ENCODE measurements at places on chromosomes 7 and 10.

- DNase-seq = no peak
These were observed 96.5 kb downstream of the NRF1 start for GRCh38 chr7:129707910-129708499.

- no peak for DNase-seq
These were observed 3.5 kb downstream of the NRF1 start for GRCh38 chr7:129615018-129615417.

GRCh38 chr7:143953421-143953820 is 1.2 kb upstream of the OR2F1 start:
- DNase-seq = no peak

GRCh38 chr7:128881458-128882125 is 18.9 kb downstream of the ATP6V1F start:
- no peak for DNase-seq

DNA sequence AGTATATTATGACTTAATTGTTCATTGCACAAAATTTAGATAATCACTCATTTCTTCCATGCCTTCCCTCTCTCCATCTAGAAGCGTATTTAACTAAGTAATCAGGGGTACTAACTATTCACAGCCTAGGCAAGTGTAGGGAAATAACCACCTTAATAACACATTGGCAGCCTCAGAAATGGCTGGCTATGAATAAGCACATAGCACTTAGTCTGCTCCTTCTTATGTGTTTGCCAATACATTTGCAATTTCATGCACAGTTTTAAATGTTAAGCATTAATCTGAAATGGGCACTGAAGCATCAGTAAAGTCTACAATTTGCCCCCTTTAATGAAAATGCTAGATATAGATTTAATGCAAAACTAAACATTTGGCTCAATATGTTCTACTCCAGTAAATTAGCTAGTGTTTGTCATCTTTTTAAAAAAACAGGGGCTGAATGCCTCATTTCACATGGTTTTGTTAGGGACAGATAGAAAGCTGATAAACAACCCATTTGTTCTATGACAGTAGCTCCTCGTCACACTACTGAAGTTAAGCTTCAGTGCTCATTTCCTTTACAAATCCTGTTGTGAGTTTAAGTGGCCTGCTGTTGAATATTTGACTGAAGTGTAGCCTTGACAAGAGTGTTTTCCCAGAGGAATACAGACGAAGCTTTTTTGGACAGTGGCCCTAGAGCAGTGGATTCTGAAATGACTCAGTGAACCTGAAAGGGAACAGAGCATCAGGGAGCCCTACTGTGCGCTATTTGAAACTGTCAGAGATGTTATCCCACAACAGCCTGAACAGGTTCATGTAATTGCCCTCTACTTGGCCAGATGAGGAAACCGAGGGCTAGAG is 30.5 kb downstream of the HHEX start:
- DNase-seq = no peak

- DNase-seq = no peak
These were observed 133.5 kb downstream of the NRBF2 start for GRCh38 chr10:63266391-63267316.

- no peak for DNase-seq
These were observed 316.5 kb upstream of the ZMIZ1 start for GRCh38 chr10:78752221-78752620.

- DNase-seq = no peak
These were observed 157.3 kb downstream of the NOC3L start for GRCh38 chr10:94205396-94205831.

DNA sequence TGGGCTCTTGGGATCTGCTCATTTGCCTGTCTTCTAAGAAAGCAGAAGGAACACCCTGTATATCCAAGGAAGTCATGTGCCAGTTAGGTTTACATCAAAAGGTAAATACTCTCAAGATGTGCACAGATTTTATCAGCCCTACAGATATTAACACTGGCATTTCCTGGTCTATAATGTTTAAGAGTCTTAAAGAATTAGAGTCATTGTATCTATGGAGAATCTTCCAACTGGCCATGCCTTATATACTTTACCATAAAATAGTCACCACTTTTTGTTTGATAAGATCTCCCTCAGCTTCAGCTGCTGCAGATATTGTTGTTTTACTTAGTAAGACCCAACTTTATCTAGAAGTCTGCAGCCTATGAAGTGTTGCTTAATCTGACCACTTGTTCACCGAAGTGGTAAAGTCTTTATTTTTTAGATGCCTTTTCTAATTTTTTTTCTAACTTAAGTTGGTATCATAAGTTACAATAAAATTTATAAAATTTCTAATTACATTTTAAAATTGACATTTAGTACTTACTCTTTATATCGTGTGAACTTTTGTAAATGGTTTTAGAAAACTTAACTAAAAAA is 58.5 kb downstream of the CPED1 start:
- DNase-seq = no peak

- no peak for DNase-seq
These were observed 123.7 kb downstream of the GRK5 start for GRCh38 chr10:119331061-119331460.

DNA sequence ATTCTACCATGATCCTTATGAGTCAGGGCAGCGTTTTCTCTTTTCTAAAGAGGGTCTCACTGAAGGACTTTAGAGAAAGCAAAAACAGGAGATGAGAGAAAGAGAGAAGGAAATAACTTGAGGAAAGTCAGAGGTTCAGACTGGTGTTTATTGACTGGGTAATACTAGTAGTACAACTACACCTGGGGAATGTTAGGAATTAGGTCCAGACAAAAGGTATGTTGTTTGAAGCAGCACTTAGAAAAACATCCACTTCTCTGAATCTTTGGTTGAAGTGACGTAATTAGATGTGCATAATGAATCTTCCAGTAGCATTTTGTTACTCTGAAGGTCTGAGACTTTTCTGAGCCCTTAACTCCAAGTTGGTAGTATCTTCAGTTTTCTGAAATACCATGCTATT is 380.3 kb upstream of the LRGUK start:
- no peak for DNase-seq

GRCh38 chr7:104963378-104963990 is 50.5 kb upstream of the KMT2E start:
- DNase-seq = no peak

GRCh38 chr7:37832194-37832593 is 16.2 kb upstream of the NME8 start:
- no peak for DNase-seq

DNA sequence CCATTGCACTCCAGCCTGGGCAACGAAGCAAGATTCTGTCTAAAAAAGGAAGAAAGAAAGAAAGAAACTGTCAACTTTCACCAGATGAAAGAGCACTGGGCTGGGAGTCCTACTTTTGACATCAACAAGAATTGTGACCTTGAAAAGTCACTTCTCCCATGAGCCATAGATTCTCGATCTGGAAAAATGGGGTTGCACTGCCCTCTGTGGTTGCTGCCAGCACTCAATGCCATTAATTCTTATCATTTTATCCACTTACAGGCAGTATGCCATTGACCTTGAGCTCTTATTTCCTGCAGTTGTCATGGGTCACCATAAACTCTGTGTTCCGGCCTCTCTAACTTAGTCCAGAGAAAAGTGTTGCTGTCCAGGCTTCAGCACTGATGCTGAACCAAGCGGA is 137.2 kb downstream of the NOC3L start:
- no peak for DNase-seq

DNA sequence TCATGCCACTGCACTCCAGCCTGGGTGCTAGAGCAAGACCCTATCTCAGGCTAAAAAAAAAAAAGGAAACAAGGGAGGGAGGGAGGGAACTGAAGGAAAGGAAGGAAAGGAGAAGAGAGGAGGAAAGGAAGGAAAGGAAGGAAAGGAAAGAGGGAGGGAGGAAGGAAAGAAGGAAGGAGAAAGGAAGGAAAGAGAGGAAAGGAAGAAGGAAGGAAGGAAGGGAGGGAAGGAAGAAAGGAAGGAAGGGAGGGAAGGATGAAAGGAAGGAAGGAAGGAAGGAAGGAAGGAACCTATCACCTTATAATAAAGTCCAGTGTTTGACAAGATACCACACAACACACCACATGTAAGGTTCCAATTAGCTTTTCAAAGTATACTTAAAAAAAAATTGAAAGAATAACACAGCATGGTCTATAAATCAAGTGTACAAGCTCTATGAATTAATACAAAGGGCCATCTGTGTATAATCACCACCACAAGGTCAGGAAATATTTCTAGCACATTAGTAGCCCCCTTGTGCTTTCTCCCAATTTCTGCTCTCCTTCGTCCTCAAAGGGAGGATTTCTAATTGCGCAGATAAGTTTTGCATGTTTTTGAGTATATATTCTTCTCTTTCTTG is 26.4 kb downstream of the RNF216 start:
- DNase-seq = no peak

DNA sequence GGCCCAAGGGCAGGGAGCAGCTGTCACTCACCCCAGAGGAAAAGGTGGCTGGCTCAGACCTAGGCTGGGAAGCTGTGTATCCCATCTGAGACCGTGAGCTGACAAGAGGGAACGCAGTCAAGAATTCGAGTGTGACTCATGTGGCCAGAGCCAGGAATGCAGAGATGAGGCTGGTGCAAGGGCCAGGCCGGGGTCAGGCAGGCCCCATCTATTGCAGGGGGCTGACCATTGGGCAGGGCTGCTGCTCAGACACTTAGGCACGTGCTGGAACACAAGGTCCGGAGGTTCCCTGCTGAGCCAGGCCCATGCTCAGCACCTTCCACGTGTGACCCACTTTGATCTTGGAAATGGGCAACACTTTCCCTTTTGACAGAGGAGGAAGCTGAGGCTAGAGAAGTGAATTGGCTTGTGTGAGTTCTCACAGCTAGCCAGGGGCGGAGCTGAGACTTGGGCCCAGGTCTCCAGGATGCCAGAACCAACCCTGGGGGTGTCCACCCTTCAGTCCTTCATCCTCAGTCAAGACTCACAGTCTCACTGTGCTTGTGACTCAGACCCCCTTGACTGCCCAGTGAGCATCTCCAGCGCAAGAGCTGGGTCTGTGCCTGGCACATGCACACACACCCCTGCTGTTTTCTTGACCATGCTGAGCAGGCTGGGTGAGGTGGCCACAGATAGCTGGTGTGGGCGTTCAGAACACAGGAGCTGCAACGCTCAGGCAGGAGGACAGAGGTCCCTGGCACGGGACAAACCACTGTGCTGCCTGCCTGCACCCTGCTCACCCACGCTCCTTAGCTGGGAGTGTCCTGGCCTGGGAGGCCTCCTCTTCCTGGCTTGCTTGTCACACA is 47.6 kb upstream of the PPIF start:
- peak; percentile 76 for DNase-seq

DNA sequence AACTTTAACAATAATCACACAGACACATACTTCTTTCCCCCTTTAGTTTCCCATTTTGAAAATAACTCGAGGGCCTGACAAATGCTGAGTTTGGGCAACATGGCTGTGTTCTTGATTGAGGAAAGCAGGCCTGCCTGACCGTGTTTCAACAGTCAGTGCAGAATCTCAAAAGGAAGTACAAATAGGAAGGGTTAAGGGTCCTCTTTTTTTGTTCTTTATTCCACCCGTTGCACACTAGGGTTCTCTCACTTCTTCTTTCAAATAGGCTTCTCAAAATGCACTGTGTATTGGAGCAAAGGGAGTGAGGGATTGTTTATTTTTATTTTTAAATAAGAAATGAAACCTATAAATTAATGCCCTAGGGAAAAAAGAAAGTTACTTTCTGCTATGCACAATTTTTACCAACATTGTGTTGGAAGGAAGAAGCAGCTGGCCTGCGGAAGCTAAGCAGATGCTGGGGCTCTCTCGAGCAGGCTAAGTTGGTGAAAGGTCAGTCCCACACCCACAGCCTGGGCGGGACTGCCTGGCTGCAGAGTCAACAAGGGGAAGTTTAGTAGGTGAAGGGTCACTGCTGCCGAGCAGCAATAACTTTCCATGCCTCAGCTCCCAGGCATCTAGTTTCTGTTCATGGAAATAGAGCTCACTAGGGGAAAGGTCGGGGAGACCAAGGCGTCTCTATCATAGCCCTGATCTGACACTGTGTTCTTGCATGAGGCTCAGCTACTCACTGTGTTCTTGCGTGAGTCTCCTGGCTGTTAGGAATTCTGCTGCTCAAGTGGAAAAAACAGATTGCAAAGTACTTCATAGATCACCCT is 12.2 kb upstream of the PDK4 start:
- peak; percentile 65 for DNase-seq

DNA sequence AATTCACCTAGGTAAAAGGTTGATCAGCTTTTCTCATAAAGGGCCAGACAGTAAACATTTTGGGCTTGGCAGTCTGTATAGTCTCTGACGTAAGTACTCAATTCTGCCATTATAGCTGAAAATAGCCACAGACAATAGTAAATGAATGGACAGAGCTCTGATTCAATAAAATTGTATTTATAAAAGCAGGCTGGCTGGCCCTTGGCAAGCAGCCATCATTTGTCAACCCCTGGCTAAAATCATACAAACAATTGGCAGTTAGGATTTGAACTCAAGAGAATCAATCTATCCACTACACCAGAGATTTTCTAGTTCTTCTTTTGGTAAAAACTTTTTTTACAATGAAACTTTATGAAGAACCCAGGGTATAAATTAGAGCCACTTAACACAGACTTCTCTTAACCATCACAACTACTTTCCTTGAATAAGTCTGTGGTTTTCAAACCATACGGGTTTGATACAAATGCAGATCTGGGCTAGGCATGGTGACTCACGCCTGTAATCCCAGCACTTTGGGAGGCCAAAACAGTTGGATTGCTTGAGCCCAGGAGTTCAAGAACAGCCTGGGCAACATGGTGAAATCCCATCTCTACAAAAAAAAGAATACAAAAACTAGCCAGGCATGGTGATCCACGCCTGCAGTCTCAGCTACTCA is 124.5 kb downstream of the SLC16A9 start:
- no peak for DNase-seq

GRCh38 chr7:157538321-157538720 is 201.5 kb downstream of the DNAJB6 start:
- DNase-seq = no peak

DNA sequence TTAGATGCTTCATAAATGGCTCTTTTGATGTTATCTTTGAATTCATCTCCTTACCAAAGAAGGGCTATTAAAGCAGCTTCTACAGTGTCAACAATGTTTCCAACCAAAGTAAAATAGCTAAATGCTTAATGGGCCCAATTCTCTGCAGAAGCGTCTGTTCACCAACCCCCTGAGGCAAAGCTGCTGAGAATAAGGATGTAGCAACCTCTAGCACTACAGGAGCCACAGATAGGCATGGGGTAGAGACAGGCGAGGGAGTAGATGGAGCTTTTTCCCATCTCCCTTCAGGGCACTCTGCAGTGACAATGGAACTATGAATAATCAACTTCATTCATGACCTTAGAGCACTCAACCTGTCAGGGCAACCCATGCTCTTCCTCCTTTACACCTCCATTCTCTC is 134.1 kb downstream of the FZD1 start:
- DNase-seq = no peak

DNA sequence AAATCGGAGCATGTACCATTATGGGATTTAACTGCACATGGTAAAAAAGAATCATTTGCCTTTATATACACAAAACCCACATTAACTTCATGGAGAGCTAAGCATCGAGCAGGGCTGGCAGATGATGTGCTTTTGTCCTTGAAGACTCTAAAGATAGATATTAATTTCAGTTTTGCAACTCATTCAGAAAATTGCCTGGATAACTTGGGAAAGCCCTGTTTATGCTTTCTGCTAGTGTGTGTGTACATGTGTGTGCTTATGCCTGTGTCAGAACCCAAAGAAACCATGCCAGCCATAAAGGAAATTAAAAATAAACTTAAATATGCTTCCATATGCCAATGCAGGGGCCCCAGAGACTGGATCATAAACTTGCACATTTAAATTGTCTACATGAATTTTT is 640.0 kb downstream of the PARD3 start:
- no peak for DNase-seq

GRCh38 chr7:47937065-47937687 is 11.1 kb downstream of the PKD1L1 start:
- no peak for DNase-seq

Data from HS-5 (cell line).